Pulmonary artery endothelial cell (primary cell): ENCODE measurements at places on chromosomes 3 and 15.

GRCh38 chr3:191306428-191306827 lies 22.8 kb upstream of the CCDC50 start:
- no peak for DNase-seq

DNA sequence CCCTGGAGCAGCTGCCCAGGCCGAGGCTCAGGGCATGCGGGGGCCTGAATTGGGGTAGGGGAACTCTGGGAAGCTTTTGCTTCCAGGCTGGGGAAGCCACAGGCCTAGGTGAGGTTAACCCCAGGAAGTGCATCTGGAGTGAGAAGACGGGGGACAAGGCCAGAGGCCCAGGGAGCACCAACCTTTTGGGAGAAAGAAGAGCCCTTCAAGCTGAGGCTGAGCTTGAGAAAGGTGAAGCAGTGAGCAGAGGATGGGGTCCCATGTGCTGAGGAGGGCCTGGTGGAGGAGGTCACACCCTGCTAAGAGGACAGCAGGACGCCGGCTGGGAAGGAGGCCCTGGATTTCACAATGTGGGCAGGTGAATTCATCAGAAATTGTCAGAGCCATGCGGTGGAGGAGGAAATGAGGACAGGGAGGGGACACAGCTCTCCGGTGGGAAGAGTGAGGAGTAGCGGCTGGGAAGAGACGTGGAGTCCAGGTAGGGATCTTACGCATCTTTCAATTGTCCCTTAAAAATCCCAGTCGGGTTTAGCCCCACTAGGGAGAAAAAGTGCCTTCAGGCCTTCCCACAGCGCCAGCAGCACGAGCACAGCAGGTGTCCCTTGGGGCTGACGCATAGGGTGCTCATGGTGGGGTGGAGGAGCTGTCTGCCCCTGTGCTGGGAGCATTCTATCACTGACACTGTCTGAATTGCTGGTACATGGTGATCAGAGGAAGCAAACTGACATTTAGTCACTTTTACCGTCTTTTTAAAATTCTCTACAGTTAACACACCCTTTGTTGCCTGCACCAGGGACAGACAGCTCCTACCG lies 50.9 kb downstream of the HCN4 start:
- no peak for DNase-seq

GRCh38 chr3:194312743-194313281 lies 38.3 kb downstream of the CPN2 start:
- DNase-seq: no peak

DNA sequence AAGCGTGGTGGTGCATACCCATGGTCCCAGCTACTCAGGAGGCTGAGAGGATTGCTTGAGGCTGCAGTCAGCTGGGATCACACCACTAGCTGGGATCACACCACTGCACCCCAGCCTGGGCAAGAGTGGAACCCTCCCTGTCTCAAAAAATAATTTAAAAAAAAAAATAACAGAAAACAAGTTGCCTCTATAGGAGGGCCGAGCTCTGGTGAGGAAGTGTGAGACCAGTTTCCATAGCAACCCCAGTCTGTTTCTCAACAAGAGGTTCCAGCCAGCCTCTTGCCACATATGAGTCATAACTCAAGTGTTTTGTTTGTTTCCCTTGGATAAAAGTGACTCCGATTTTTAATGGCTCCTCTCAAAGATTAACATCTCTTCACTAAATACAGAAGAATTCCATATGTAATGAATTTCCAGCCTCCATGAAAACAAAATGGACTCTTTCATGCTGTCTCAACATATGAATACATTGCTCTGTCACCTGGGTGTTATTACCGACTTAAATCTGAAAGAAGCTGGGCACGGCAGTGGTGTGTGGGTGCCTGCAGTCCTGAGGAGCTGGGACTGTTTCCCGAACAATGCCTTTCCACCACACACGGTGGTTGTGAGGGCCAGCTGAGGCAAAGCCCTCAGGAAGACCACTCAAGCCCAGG lies 19.7 kb downstream of the TMEM43 start:
- DNase-seq: peak; percentile 99

DNA sequence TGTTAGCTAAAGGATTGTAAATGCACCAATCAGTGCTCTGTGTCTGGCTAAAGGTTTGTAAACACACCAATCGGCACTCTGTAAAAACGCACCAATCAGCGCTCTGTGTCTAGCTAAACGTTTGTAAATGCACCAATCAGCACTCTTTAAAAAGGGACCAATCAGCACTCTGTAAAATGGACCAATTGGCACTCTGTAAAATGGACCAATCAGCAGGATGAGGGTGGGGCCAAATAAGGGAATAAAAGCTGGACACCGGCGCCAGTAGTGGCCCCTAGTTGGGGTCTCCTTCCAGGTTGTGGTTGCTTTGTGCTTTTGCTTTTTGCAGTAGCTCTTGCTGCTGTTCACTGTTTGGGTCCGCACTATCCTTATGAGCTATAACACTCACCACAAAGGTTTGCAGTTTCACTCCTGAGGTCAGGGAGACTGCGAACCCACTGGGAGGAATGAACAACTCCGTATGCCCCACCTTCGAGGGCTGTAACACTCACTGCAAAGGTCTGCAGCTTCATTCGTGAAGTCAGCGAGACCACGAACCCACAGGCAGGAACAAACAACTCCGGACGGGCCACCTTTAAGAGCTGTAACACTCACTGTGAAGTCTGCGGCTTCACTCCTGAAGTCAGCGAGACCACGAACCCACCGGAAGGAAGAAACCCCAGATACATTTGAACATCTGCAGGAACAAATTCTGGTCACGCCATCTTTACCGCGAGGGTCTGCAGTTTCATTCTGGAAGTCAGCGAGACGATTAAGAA lies 1.1 kb upstream of the SUCLG2 start:
- DNase-seq: no peak

DNA sequence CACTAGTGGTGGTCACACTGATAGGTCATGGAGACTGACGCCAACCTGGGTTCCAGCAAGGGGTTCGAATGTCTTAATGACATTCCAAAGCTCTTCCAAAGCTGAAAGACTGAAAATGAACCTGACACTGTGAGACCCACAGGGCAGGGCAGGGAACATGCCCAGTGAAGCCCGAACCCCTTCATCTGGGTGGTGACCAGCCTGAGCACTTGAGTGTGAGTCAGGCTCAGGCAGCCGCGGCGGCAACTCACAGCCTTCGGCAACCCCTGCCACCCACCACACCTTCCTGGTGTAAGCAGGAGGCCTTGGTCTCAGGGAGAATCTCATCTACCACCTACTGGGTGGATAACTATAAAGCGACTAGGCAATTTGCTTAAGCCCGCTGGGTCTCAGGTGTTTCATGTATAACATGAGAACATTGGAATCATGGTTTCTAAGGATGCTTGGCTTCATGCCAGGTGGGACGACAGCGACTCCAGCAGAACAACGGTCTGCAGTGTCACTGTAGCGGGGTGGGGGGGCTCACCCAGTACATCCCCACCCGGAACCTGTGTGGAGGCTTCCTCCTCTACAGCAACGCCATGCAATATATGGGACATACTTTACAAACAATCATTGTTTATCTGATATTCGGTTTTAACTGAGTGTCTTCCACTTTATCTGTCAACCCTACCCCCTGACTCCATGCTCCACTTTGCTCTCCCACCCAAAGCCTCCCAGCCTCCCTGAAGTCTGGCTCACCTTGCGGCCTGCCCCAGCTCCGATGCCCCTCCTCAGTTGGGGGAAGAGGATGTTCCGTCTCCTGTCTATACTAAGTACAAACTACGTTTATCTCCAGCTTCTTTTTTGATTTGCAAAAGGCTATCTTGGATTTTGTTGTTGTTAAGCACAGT lies 125.0 kb upstream of the MEF2A start:
- no peak for DNase-seq

- DNase-seq: no peak
Observed at GRCh38 chr3:11005686-11006256, 13.2 kb downstream of the SLC6A1 start.

GRCh38 chr3:5195605-5196004 lies 8.1 kb downstream of the EDEM1 start:
- no peak for DNase-seq

GRCh38 chr3:169754711-169755110 lies 10.1 kb downstream of the TERC start:
- no peak for DNase-seq

DNA sequence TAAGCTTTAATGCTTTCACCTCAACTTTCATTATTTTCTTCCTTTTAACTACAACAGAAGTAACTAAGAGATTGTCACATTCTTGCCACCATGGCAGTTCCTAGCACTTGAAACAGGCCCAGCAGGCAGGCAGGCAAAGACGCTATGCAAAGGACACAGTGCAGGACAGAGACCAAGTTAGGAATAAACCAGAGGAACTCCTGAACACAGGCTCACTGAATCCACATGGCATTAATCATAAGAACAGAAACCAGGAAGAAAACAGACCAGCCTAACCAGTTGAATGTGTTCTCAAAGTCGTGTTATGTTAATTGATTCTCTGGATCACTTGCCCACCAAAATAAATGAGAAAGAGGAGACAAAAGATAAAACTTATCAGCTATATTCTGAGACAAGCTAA lies 397.6 kb downstream of the TBL1XR1 start:
- no peak for DNase-seq

- no peak for DNase-seq
Observed at GRCh38 chr3:53708001-53708621, 138.1 kb downstream of the CHDH start.

GRCh38 chr15:29936353-29937049 lies 114.2 kb upstream of the TJP1 start:
- DNase-seq: no peak

DNA sequence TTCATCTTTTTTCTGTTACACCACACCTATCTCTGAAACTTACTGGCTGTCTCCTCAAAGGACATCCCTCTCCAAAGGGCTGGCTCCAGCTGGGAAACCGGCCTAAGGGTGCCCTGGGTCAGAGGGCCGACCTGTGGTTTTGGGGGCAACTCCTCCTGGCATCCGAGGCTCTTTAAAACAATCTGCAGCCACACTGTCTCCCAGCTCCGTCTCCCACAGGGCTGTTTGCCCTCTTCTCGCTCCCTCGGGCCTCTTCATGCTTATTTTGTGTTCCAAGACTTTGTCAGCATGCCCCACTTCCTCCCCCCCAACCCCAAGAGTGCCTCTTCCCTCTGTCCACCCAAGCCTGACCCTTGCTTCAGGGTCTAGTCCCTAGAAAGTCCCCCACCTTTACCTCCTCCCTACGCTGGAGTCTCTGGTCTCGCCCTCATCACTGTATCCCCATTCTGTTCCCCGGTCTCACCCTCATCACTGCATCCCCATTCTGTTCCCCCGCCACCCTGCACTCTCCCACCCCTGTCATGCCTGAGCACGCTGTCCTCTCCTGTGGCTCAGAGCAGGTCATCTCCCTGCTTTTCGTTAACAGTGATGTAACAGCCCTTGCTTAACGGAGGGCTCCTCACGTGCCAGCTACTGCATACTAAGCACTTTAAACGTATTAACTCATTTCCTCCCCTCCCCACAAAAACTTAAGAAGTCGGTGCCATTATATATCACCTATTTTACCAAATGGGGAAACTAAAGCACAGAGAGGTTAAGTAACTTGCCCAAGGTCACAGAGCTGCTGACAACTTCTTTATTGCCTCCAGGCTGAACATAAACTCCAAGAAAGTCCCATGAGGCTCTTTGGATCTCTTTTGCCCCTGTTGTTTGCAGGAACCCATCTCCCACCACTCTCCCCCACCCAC lies 1.1 kb upstream of the CSK start:
- no peak for DNase-seq

- no peak for DNase-seq
Observed at GRCh38 chr3:29532473-29532872, 251.6 kb downstream of the RBMS3 start.

DNA sequence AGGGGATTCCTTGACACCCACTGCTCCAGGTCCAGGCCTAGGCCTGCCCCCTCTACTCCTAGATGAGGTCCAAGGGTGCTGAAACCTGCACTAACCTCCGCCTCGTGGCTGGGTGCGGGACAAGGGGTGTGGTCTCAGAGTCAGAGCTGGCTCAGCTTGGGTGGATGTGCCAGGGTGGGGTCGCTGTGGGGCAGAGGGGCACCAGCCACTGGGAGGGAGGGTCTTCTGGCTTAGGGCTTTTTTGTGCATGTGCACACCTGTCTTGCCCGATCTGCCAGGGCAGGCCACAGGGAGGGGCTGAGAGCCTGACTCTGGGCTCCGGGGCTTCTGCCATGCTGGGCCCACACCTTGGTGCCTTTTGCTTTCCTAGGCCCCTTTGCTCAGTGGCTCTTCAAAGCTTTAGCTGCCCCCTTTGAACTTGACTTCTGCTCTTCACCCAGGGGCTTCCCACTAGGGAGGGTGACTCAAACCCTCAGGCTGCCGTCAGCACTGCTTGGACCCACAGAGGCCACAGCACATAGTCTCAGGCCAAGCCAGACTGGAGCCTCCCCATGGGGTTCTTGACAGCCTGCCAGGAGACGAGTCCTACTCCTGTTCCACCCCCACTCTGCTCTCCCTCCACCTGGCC lies 73.0 kb downstream of the KLF13 start:
- DNase-seq: no peak

DNA sequence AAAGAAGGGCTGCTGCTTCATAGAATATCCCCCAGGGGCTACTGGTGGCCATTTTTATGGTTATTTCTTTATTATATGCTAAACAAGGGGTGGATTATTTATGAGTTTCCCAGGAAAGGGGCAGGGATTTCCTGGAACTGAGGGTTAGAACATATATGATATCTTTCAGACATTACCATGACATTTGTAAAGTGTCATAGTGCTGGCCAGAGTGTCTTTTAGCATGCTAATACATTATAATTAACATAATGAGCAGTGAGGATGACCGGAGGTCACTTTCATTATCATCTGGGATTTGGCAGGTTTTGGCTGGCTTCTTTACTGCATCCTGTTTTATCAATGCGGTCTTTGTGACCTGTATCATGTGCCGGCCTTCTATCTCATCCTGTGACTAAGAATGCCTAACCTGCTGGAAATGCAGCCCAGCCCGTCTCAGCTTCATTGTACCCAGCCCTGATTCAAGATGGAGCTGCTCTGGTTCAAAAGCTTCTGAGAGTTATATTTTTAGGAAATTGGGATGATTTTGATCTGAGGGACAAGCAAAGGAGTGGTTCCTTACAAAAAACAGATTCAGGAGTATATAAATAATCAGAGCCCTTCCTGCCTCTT lies 9.1 kb upstream of the ZBTB20 start:
- DNase-seq: no peak

- DNase-seq: no peak
Observed at GRCh38 chr15:69897471-69898237, 200.1 kb downstream of the TLE3 start.

DNA sequence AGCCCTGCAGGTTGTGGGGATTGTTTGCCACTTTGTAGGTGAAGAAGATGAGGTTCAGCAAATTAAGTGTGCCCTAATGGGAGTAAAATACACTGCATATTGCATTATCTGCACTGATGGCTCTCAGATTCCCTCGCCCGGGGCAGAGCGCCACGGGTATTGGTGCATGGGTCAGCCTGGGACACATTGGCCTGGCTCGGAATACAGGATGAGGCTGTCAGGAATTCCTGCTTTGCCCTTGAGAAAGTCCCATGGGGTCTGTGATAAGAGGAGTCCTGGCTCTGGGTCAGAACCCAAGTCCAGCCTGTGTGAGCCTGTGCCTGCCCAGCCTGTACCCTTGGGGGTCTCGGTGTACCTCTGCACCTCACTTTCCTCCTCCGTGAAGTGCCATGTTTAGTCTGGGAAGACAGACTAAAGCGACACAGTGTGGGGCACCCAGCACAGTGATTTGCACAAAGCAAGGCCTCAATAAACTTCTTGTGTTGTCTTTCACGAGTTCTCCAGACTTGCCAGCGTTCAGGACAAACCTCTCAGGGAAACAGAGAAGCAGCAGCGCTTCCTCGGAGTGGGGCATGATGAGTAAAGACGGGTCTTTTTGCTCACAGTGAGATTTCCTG lies 107.6 kb downstream of the LRRK1 start:
- no peak for DNase-seq
